ENCODE measurements at places on chromosomes 1 and 21. TPM values are rescaled to one million over a fixed set of nuclear protein-coding genes. Genes with fewer than 3 reads are reported as not detected.

The WDR64 gene
- total RNA-seq = not detected

DNA sequence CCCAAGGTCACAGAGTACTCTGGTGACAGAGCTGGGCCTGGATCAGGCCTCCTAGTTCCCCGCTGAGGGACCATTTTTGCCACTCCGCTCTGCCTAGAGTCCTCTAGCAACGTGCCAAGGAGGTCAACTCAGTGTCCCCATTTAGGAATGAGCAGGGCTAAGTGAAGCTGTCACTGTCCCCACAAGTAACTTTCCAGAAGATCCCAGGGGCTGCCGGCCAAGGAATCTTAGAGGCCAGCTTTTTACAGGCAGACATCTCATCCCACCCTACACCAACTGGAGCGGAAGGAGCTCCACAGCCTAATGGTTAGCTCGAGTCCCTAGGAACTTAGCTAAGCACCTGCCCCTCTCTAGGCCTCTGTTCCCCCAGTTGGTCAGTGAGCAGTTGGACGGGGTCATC, 59.7 kb downstream of the VWA5B1 start:
- no peaks in the 10 kb centered on the region for H3K4me1 ChIP-seq
- no peak overlapping the region for H3K4me3 ChIP-seq
- no peak for DNase-seq
- no peak overlapping the region for H3K27ac ChIP-seq
- no peaks in the 10 kb centered on the region for H3K36me3 ChIP-seq

DNA sequence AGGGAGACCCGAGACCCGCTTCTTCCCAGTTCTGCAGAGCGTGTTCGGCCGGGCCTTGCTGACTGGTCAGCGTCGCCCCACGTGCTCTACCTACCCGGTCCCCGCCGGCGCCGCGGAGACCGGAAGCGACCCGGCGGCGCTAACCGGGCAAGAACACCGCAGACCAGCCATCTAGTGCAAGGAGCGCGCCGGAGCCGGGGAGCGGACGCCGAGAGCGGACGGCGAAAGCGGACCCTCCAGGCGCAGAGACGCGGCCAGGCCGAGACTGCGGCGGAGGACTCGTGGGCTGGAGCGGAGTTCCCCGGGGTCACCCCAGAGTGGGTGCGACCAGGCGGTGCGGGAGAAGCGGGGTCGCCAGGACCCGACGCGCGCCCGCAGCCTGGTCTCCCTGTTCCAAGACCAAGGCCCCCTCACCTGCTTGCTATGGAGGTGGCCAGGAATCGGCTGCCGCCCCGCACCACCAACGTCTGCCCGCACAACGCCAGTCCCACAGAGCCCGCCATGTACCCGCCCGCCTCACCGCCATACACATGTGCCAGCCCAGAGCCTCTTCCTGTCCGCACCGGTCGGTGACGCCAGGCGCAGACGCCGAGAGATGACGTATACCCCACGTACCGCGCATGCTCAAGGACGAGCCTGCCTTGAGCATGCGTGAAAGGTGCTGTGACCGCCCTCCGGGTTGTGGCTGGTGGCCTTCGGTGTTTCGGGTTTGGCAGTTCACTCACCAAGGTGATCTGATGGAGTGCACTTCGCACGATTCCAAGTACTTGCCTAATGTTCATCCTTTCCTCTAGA, at the start of gene WDR4:
TSS of gene WDR4 (minus strand) at position 547 of the 795 bp plus-strand sequence. CDS start at position 503, 44 bp downstream.
- peak within 1 kb of the TSS; percentile 89 for H3K27ac ChIP-seq
- no peaks in the 10 kb centered on the region for H3K27me3 ChIP-seq

DNA sequence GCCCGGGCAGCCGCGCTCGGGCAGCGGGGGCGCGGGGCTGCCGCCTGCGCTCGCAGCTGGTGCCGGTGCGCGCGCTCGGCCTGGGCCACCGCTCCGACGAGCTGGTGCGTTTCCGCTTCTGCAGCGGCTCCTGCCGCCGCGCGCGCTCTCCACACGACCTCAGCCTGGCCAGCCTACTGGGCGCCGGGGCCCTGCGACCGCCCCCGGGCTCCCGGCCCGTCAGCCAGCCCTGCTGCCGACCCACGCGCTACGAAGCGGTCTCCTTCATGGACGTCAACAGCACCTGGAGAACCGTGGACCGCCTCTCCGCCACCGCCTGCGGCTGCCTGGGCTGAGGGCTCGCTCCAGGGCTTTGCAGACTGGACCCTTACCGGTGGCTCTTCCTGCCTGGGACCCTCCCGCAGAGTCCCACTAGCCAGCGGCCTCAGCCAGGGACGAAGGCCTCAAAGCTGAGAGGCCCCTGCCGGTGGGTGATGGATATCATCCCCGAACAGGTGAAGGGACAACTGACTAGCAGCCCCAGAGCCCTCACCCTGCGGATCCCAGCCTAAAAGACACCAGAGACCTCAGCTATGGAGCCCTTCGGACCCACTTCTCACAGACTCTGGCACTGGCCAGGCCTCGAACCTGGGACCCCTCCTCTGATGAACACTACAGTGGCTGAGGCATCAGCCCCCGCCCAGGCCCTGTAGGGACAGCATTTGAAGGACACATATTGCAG, 3.0 kb downstream of the ARTN start:
- H3K4me3 ChIP-seq = peak overlapping the region; percentile 49
- peaks cover 28% of the 10 kb centered on the region for H3K4me1 ChIP-seq
- no peaks in the 10 kb centered on the region for H3K36me3 ChIP-seq
- no peak overlapping the region for H3K27ac ChIP-seq

- H3K4me1 ChIP-seq = no peaks in the 10 kb centered on the region
- H3K4me3 ChIP-seq = peak within 1 kb of the TSS; percentile 20
- DNase-seq = no peak
- H3K27me3 ChIP-seq = peaks cover 27% of the 10 kb centered on the region
These were observed at the start of gene TTC22 for GRCh38 chr1:54800899-54801759. Gene TTC22, minus strand, starts transcription at chr1:54801323. Its CDS starts 160 bp downstream, at chr1:54801163.

DNA sequence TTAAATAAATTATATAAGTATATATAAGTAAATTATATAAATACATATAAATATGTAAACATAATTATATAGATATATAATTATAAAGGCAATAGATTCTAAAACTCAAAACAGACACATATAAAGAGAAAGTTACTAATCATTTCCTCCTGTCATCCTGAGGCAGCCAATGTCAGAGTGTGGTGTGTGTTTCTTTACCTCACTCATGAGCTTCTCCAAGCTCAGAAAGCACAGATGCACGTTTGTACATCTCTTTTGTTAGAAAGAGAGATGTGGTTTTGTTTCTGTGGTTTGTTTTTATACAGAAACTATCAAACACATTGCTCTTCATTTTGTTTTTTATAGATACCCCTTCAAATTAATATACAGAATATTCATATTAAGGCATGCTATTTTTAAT, 594.8 kb downstream of the USP25 start:
- H3K4me3 ChIP-seq = no peak overlapping the region
- H3K27ac ChIP-seq = no peak overlapping the region
- DNase-seq = no peak
- H3K36me3 ChIP-seq = no peaks in the 10 kb centered on the region

- no peaks in the 10 kb centered on the region for H3K36me3 ChIP-seq
- peaks cover 5% of the 10 kb centered on the region for H3K27me3 ChIP-seq
- H3K4me1 ChIP-seq = no peaks in the 10 kb centered on the region
- no peak overlapping the region for H3K27ac ChIP-seq
- no peak overlapping the region for H3K4me3 ChIP-seq
These were observed 28.2 kb downstream of the BATF3 start for GRCh38 chr1:212671342-212672031.

DNA sequence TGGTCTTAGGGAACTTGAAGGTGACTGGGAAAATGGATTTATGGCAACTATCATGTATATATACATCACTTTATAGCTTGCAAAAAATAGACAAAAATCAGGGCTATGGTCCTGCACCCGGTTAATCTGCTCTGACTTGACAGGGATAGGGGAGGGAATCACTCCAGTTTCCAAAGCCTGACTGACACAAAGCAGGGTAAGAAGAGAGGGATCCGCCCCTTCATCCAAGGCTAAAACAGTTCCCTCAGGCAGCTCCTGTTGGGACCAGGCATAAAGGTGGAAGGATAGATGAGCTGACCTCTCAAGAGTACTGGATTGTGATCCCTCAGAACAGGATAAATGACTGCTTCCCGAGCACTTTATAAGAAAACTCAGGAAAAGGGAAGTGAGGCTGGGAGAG, 1.4 kb downstream of the PBXIP1 start:
- H3K36me3 ChIP-seq = no peaks in the 10 kb centered on the region
- H3K27me3 ChIP-seq = no peaks in the 10 kb centered on the region
- peaks cover 56% of the 10 kb centered on the region for H3K4me1 ChIP-seq
- no peak for DNase-seq
